Activated naive CD8-positive, alpha-beta T cell treated with anti-CD3 and anti-CD28 coated beads, Interleukin-2, amount 50 U/mL, for 16 hours (primary cell): ENCODE measurements at places on chromosomes 7 and 10.

DNA sequence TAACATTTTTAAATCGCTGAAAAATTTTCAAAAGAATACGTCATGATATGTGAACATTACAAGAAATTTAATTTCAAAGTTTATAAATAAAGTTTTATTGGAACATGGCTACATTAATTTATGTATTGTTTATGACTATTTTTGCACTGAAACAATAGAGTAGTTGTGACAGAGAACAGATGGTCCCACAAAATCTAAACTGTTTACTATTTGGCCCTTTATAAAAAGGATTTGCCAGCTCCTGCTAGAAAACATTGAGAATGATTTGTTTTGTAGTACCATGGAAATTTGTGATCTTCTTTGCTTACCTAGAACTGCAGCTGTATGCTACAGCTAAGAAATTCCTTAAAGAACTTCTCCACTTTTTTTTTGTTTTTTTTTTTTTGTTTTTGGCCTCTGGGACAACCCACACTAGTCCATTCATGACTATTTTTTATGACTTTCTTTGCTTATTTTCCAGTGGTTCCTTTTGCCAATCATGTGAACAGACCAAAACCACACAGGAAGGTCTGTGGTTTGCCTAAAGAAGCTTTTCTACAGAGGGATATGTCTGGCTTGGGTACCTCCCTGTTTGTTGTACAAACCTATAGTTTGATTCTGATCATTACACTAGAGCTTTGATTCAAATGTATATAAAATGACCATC, 55.7 kb downstream of the ST7 start:
- no peak for DNase-seq

DNA sequence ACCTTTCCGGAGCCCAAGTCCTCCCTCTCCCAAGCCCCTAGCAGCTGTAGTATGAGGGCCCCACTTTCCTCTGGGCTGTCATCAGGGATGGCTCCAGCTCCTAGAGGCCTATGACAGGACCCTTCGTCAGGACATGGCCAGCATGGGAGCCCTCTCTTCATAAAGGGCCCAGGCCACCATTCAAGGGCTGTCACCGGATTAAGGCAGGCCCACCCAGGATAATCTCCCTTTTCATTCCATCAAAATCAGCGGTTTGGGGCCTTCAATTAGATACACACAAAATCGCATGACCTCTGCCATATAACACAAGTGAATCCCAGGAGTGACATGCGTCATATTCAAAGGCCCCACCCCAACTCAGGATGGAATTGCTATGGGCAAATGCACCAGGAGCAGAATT, 12.2 kb upstream of the GDF10 start:
- no peak for DNase-seq

- no peak for DNase-seq
Observed at GRCh38 chr7:47488969-47489342, 93.0 kb downstream of the TNS3 start.

GRCh38 chr10:72235544-72236279, 19.6 kb upstream of the ASCC1 start:
- DNase-seq: no peak

DNA sequence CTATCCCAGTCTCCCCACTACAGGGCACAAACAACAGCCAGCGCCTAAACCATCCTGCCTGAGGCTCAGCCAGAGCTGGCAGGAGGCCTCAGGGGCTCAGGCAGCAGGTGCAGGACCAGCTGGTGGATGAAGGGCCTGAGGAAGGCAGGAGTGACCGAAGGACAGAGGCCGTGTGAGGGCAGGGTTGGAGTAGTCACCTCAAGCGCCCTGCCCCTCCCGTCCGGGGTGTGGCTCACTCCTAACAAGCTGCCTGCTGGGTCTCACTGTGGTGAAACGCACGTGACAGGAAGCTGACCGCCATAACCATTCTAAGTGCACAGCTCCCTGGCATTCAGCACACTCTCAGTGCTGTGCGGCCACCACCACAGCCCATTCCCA, 281.1 kb downstream of the ELFN1 start:
- DNase-seq: no peak

DNA sequence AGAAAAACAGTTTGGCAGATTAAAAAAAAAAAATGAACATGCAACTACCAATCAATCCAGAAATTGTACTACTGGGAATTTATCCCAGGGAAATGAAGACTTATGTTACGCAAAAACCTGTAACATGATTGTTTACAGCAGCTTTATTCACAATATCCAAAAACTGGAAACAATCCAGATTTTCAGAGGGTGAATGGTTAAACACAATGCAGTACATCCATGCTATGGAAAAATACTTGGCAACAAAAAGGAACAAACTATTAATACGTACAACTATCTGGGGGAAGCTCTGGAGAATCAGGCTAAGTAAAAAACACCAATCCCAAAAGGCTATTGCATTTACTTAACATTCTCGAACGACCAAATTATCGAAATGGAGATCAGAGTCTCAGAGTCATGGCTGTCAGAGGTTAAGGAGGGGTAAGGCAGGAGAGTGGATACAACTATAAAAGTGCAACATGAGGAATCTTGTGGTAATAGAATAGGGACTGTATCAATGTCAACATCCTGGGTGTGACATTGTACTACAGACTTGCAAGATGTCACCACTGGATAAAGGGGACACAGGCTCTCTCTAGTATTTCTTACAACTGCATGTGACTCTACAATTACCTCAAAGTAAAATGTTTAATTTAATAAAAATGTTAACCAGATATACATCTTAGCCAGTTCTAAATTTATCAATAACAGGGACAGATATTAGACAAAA, 21.5 kb upstream of the RUFY2 start:
- no peak for DNase-seq

DNA sequence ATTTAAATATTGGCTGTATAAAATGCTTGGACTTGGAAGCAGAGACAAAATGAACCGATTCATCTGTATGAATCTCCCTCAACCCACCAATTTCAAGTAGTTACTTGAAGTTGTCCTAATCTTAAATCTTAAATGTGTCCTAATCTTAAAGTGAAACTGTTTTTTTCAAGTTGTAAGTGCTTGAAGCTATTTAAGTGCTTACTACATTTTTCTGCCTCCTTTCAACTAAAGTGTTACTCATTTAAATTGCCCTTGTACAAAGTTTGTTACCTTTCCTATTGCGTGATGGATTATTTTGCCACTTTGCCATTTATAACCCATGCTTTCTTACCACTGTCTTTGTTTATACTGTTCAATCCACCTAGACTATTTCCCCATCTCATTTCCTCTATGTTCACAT, 2.8 kb downstream of the BCAP29 start:
- DNase-seq: no peak

DNA sequence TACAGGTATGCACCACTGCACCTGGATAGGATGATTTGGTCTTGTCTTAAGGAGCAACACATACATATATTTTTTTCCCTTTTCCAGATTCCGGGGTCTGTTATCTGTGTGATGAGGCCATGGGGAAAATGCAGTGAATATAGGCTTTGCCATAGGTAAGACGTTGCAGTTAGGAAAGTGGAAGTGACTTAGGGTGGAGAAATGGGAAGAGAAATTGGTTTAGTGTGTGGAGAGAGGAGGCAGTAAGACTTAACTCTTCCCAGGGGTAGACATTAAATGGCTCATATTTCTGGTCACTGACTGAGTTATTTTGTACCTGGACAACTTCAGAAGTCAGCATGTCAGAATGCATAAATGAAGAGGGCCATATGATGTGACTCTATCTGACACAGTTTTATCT, 66.7 kb downstream of the PFKFB3 start:
- DNase-seq: no peak

DNA sequence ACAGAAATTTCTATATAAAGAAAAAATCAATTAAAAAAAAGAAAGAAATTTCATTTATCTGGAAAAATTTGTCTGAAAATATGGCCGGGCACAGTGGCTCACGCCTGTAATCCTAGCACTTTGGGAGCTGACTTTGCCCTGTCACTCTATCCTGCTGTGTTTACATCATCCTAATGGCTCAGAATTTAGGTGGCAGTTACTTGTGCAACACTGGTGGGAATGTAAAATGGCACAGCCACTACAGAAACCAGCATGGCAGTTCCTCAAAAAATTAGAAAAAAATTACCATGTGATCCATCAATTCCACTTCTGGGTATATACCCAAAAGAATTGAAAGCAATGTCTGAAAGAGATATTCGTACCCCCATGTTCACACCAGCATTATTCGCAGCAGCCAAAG, 405.2 kb upstream of the AUTS2 start:
- DNase-seq: no peak

DNA sequence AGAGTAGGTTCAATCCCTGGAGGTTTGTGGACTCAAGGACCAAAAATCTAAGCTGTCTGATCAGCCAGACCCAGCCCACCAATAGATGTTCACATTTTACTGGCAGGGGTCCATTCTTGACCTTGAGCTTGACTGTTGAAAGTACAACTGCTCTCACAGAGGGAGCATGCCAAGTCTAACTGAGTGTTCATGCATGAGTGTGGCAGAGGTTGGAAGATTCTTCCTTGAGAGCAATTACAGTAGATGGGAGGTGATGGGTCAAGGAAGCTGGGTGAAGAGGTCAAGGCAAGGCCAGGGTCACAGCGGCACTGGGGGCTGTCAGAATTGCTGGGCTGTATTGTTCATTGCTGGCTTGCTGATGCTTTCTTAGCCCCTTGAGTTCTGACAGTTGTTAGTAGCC, 202.8 kb upstream of the SVIL start:
- no peak for DNase-seq

DNA sequence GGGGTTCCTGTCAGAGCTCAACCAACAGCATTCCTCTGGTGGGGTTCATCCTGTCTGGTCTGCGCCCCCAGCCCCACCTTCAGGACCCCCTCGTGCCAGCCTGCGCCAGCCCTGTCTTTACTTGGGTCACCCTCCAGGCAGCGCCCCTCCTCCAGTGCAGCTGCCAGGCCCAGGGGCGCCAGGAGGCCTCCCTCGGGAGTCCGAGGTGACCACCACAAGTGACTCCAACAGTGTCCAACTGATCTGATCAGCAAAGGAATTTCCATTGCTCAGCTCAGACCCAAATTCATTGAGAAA, 10.6 kb downstream of the WDR86 start:
- no peak for DNase-seq

DNA sequence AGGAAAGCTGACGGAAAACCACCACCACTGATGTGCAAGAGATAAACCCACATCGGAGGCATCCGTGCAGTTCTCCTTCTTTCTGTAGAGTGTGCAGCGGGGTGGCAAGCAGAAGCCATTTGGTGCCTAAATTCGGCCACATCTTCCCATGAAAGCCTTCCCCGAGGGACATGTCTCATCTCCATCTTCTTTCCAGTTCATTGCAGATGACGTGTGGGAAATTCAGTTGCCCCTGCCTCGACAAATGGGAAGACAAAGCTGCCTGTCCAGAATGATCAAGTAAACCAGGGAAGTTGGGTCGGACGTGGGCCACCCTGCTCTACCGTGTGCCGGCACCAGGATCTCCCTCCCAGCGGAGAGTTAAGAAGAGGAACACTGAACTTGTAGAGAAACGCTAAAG, 14.5 kb downstream of the BEND7 start:
- no peak for DNase-seq

DNA sequence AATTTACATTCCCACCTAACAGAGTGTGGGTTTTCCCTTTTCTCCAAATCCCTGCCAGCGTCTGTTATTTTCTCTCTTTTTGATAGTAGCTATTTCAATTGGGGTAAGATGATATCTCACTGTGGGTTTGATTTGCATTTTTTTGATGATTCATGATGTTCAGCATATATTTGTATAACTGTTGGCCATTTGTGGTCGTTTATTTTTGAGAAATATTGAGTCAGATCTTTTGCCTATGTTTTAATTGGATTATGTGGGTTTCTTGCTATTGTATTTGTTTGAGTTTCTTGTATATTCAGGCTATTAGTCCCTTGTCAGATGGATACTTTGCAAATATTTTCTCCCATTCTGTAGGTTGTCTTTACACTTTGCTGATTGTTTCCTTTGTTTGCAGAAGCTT, 193.8 kb downstream of the ABCA13 start:
- no peak for DNase-seq

DNA sequence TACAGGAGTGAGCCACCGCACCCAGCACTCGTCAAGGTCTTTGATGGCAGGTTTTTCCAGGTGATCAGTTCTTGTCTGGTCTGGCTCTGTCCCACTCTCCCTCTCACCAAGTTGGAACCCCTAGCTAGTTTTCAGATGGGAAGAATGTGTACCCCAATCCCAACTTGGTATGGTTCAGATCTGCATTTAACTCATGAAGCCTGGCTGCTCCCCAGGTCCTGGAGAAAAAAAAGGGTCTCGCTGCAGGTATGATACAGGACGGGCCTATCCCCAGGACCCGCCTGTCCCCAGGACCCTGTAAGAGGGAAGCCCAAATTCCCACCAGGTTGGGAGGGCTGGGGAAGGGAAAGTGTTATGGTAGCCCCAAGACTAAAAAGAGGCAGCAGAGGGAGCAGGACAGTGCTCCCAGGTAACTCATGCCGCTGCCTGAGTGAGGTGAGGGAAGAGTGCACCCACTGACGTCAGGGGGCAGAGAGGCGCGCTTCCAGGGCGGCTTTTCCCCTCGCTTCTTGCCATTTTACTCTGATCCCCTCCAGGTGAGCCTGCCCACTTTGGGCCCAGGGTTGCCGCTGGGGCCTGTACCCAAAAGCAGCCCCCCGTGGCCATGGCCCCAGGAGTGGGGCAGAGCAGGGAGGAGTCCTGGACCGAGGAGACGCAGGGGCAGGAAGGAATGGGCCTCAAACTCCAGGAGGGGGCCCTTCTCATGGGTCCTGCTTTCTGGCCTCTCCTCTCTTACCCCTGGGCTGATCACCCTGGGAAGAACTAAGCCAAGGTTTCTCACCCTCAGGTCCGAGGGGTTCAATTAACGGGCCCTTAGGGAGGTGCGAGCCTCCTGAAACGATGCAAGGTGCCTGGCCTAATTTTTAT, 36.4 kb upstream of the SRRM3 start:
- DNase-seq: no peak

DNA sequence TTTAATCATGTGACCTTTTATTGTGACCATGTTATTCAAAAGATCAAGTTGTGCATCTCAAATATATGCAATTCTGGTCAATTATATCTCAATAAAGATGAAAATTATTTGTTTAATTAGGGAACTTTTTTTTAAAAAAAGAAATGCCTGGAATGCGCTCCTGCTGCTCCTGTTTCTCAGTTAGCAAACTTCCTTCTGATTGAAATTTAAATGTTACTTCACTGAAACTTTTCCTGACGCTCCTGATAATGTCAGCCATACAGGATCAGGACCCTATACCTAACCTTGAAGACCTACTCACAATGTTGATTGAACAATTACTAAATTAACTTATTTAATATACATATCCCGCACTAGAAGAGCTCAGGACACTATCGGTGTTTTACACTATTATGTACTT, 190.4 kb downstream of the MACC1 start:
- no peak for DNase-seq
